ENCODE measurements at places on chromosomes 2 and 18.
A peak's percentile ranks its signal among the peaks of the same experiment; 100 is the strongest.

DNA sequence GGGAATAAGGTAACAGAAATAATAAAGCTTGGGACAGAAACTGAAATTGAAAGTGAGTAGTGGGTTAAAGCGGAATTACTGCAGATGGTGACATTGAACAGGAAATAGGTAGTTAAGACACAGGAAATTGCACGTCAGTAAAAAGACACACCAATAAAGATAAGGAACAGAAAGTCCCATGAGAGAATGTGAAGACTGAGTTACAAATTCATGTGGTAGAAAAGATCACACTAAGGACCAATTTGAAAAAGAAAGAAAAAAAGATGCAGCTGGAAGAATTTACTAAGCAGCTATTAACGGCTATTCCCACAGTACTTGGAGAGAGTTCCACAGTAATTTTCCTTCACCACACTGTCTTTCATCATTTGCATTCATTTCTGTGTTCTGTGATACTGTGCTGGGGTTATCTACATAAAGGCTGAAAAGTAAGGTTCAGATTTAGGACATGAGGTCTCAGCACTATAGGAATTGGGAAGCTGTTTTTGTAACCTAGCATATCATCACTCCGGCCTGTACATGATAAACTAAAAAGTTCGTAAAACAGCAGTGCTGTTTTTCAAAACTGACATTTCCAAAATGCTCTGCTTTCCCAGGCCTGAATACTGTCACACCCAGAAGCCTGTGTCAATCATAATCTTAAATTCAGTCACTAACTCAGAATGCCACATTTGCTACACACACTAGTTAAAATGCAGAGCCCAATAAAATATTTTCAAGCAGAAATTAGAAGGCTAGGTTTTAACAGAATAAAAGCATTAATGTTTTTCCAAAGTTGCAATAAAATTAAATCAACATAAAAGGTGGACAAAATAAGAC, 42.9 kb downstream of the SRBD1 start:
- H3K27ac ChIP-seq, result peak overlapping the region; percentile 95
- peaks cover 37% of the 10 kb centered on the region for H3K4me1 ChIP-seq
- DNase-seq, result no peak
- H3K36me3 ChIP-seq, result peaks cover 62% of the 10 kb centered on the region
- H3K4me3 ChIP-seq, result peak overlapping the region; percentile 70
- no peaks in the 10 kb centered on the region for H3K27me3 ChIP-seq

- no peak overlapping the region for H3K27ac ChIP-seq
- peaks cover 47% of the 10 kb centered on the region for H3K36me3 ChIP-seq
- no peak for DNase-seq
Measured at GRCh38 chr2:39290433-39290832, 46.7 kb upstream of the CDKL4 start.

DNA sequence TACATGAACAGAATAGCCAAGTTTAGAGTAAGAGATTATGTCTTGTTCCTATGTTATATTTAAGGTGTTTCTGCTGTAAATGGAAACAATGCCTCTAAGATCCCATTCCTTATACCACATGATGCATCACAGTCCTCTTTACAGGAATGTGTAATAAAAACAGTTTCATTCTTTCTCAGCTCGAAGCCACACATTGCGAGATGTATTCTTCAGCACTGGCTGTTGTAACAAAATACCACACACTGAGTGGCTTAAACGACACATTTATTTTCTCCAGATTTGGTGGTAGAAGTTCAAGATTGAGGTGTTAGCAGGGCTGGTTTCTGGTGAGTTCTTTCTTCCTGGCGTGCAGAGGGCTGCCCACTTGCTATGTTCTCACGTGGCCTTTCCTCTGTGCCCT, 246.2 kb downstream of the SOCS6 start:
- no peaks in the 10 kb centered on the region for H3K36me3 ChIP-seq
- H3K27me3 ChIP-seq, result no peaks in the 10 kb centered on the region
- H3K4me1 ChIP-seq, result peaks cover 1% of the 10 kb centered on the region
- no peak overlapping the region for H3K4me3 ChIP-seq
- no peak overlapping the region for H3K27ac ChIP-seq
- no peak for DNase-seq

DNA sequence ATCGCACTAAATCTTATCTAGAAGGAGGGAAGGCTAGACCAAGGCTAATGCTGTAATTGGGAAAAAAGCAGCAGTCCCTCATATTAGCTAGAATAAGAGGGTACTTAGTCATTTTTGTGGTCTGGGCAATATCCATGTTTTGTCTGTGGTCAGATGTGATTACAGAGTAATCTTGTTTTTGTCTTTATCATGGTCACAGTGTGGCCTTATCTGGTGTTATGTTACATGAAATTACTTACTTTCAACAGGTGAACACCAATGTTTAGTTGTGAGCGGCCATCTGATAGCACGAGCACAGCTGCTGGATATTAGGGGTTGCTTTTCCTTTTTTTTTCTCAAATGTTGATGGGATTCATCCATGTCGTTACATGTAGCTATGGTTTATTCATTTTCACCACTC, 23.7 kb upstream of the PLEKHM3 start:
- no peak overlapping the region for H3K4me3 ChIP-seq
- peaks cover 12% of the 10 kb centered on the region for H3K27me3 ChIP-seq
- H3K27ac ChIP-seq, result no peak overlapping the region

- H3K27me3 ChIP-seq, result no peaks in the 10 kb centered on the region
- peak overlapping the region; percentile 90 for H3K4me3 ChIP-seq
- peak; percentile 35 for DNase-seq
- peak overlapping the region; percentile 92 for H3K27ac ChIP-seq
- H3K4me1 ChIP-seq, result peaks cover 32% of the 10 kb centered on the region
Measured at GRCh38 chr2:118089139-118089800, 999 bp downstream of the INSIG2 start.

DNA sequence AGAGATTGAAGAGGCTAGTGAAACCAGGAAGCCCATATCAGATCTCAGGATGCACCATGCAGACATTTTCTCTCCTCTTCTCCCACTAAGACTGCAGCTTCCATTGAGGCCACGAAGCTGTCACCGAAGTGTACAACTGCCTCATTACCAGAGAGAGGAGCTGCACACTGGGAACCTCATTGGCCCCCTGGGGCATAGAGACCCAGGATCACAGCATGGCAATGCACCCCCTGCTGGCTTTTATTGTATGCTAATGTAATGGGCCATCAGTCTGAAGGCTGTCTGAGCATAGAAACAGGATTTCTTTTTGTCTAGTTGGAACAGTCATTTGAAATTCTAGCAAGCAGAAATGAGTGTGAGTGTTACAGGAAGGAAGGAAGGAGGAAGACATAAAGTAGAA, 861.6 kb upstream of the CELF4 start:
- no peaks in the 10 kb centered on the region for H3K27me3 ChIP-seq
- no peak overlapping the region for H3K4me3 ChIP-seq
- no peak for DNase-seq
- H3K4me1 ChIP-seq, result no peaks in the 10 kb centered on the region

GRCh38 chr2:185644828-185645227, 93.8 kb upstream of the FSIP2 start:
- H3K27me3 ChIP-seq, result no peaks in the 10 kb centered on the region
- H3K27ac ChIP-seq, result no peak overlapping the region
- DNase-seq, result no peak
